OCI-M1 (cell line): ENCODE measurements at places on chromosomes 11 and 22.
A peak's percentile ranks its signal among the peaks of the same experiment; 100 is the strongest.

DNA sequence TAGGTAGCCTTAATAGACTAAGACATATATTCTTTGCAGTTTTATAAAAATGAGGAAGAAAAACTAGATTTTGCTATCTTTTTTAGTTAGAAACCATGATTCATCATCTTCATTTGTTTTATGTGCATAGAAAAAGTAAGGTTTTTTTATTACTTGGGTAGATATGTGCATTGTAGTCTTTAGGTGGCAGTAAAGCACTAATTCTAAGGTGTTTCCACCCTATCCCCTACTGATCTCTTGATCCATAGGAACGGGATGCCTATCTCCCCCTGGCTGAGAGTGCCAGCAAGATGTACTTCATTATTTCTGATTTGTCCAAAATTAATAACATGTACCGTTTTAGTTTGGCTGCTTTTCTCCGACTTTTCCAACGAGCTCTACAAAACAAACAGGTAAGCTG is 148.1 kb downstream of the DYNC2H1 start:
- DNase-seq: peak; percentile 5

- DNase-seq: no peak
These were observed 21.4 kb downstream of the KCNQ1 start for GRCh38 chr11:2466069-2466801.

- DNase-seq: no peak
These were observed 354.5 kb upstream of the ANO5 start for GRCh38 chr11:21838427-21838826.

- no peak for DNase-seq
These were observed 907 bp downstream of the SLC15A3 start for GRCh38 chr11:60950933-60951605.

- no peak for DNase-seq
These were observed 30.2 kb upstream of the PPFIA1 start for GRCh38 chr11:70240337-70240736.

GRCh38 chr11:59172345-59173079 is 580 bp downstream of the DTX4 start:
- no peak for DNase-seq

GRCh38 chr11:72589802-72590761 is 84.1 kb downstream of the PDE2A start:
- peak; percentile 76 for DNase-seq

DNA sequence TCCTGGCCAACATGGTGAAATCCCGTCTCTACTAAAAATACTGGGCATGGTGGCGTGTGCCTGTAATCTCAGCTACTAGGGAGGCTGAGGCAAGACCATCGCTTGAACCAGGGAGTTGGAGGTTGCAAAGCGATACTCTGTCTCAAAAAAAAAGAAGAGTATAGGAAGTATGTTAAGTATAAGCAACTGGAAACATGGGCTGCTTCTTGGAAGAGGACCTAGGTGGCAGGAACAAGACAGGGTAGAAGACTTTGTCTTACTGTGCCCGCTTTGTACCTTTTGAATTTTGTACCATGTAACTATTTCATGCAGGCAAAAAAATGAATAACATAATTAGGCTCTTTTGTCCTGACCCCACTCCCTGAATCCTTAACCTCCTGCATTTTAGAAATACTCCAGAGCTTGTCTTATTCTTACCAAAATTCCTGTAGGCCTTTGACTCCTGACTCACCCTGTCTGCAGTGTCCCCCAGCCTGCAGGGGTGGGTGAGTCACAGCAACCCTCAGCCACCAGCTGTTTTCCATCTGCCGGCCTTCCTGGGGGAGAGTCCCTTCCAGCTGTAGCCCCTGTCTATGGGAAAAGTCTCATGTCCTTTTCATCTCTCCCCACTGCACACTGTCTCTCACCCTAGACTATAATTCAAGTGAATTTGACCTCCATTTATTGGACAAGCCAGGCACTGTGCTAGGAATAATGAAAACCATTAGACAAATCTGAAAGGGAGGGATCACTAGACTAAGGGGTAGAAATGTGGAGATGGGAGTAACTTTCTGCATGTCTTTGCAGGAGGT is 41.8 kb downstream of the TXN2 start:
- no peak for DNase-seq
